Smooth muscle cell of the brain vasculature (primary cell): ENCODE measurements at places on chromosomes 1 and 21.

DNA sequence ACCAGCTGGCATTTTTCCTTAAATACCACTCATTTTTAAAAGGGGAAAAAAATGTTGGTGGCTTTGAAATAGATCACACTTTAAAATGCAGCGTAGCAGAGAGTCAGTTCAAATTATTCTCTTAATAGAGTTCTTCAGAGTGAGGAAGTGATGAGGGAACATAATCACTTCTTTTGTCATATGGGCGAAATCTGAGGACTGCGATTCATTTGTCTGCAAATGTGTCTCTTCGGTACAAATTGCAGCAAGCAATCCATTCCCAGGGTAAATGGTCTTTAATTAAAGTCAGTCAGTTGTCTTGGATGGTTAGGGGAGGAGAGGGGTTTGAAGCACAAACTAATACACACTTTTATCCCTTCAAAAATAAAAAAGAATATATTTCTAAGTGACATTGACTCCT lies 86.0 kb upstream of the SELENON start:
- no peak for DNase-seq

- DNase-seq: no peak
Observed at GRCh38 chr21:29338256-29338655, 39.5 kb downstream of the BACH1 start.

- DNase-seq: no peak
Observed at GRCh38 chr1:170284512-170284911, 138.8 kb downstream of the NTMT2 start.

GRCh38 chr1:245500546-245500945 lies 345.8 kb downstream of the KIF26B start:
- DNase-seq: no peak

DNA sequence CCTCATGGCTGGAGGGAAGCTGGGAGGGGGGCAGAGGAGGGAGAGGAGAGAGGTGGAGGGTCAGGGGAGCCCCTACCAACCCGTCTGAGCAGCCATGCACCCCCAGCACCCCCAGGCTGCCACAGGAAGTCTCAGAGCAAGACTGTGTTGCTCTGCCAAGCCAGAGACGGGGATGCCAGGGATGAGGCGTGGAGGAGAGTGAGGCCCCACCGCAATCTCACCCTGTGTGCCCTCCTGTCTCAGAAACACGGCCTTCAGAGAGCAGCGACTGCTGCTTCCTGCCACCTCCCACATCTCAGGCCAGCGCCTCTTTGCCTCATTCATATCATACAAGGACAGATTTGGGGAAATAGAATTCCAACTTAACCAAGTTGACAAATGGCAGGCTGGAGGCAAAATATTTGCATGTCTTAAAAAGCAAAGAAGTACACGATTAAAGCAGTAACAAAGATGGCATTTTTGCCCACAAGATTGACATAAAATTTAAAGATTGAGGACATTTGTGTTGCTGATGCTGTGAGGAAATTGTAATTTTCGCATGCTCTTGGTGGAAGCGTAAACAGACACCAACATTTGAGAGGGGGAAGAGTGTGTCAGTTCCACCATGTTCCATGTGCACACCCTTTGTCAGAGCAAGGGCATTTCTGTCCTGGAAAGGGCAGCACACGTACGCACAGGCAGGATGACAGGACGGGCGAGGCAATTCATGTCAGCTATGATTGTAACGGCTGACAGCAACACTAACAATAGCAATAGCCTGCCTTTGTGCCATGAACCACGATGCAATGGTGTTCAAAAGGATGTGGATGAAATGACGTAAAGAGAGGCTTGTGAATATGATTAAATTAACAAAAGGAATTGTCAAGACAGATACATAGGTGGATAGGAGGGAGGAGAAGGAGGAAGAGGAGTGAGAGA lies 59.0 kb upstream of the BACE2 start:
- no peak for DNase-seq

DNA sequence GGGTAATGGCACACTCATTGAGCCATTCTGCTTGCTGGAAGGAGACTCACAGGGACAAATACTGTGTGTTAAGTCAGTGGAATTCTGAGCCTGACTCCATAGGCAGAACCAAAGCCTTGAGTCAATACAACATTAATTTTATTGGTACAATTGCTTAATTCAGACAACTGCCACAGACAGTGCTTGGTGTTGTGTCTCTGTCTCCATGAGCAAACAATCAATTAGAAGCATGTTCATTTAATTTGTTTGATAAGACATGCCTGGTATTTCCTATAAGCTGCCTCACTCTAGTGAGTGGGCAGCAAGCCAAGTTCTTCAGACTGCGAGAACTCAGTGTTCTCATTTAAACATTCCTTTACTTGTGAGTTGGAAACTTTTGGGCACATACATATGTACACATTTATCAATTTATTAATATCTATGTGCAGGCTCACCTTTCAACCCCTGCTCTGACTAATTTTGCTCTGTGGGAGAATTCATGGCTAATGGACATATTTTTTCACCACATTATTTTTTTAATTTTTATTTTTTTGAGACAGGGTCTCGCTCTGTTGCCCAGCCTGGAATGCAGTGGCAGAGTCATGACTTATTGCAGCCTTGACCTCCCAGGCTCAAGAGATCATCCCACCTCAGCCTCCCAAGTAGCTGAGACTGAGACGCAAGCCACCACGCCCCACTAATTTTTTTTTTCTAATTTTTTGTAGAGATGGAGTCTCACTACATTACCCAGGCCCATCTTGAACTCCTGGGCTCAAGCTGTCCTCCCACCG lies 4.5 kb upstream of the SRSF10 start:
- DNase-seq: no peak

DNA sequence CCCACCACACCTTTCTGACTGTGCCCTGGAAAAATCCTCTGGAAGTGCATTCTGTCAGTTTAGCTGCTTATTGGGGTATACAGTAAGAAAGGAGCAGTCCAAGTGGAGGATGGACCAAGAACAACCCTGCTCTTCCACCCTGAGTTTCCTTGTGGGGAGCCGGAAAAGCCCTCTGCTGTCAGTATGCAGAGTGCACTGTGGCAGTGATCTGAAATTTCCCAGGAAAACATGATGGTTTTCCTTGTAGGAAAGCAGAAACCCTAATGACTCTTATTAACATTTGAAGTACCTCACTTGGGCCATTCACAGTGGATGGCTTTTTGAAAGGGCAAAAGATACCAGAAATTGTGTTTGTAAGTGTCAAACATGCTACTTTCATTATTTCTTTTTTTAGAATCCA lies 20.5 kb downstream of the ELAVL4 start:
- no peak for DNase-seq

- no peak for DNase-seq
Observed at GRCh38 chr21:39444421-39445180, 977 bp downstream of the LCA5L start.

GRCh38 chr1:38671221-38671620 lies 188.4 kb downstream of the RRAGC start:
- DNase-seq: no peak

GRCh38 chr1:12436817-12437599 lies 181.0 kb downstream of the DHRS3 start:
- DNase-seq: no peak

DNA sequence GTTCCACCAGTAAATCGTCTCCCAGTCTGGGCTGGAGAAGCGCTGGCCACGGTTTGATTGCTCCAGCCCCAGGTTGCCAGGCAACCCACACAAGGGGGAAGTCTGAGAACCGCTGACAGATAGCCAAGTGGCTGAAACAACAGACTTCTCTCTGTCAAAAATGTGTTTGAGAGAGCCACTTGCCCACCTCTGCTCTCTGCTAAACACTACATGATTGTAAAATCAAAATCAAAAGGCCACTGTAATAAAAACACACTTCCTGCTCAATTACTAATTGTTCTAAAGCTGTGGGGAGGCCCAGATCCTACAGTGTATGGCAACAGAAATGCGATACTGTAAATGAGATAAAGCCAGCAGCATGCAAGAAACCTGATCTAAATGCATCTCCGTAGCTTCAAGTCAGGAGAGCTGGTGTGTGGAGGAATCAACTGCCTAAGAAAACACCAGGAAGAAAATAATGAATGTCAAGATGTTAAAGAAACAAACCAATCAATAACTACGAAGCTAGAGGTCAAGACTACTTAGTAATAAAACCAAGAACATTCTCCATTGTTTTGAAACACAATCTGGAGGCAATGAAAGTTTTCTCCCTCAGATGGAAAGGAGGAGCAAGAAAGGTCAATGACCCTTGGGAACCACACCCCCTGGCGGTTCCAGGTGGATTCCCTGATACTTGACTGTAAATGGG lies 121.2 kb downstream of the SLC45A1 start:
- DNase-seq: peak; percentile 57

DNA sequence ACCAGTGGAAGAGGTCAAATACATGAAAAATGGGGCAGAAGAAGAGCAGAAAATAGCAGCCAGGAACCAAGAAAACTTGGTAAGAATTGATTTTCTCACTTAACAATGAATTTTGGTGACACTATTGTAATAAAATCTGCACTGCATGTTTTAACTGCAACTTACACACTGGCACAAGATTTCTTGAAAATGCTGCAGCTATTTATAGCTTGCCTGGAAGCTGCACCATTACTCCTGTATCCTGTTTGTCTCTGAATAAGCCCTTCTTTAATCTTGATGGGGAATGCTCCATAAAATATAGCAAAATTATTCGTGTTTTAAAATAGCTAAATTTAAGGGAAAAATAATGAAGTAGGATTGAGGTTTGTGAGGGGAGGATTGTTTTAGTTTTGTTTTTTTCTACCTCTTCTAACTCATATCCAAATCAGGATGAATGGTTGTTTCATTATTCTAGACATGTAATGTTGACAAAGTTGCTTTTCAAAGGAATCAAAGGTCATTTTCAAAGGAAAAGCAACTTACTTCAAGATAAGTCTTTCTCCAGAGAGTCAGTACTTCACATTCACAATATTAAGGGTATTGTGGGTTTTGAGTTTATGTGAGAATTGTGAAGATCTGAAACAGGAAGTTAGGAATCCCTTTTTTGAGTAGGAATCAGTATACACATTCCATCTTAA lies 120.9 kb downstream of the C1orf21 start:
- no peak for DNase-seq

- DNase-seq: no peak
Observed at GRCh38 chr1:211741116-211741515, 65.7 kb upstream of the NEK2 start.

DNA sequence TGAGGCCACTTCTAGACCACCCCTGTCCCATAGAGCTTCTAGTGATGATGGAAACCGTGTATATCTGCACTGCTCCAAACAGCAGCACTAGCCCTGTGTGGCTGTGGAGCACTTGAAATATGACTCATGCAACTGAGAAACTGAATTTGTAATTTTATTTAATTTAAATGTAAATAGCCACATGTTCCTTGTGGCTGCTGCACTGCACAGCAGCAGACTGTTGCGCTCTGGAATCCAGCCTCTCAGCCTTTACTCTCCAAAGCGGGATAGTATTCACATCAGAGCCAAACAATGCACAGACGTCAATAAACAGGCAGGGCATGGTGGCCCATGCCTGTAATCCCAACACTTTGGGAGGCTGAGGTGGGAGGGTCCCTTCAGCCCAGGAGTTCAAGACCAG lies 12.0 kb downstream of the CAPN2 start:
- DNase-seq: no peak

GRCh38 chr1:117067533-117068370 lies 7.6 kb downstream of the TTF2 start:
- peak; percentile 28 for DNase-seq

DNA sequence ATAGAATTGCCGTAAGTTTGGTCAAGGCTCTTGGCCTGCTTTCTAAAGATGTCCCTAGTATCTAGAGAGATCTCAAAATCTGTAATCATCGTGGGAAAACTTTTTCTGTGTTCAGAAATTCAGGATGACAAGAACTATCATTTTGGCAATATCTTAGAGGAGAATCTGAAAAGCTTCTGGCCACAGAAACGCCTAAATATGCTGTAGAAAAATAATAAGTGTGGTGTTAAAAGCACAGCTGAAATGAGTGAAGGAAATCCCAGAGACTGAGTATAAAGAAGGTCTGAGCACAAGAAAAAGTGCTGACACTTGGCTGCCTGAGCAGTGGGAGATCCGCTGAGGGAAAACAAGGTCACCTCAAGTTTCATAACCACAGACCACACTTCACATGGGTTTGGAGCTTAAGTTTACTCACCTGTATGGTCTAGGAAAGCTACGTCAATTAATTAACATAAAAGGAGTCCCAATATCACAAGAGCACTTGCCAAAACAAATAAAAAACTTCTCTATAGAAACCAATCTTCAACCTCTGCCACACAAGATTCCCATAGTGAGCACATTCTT lies 235.2 kb upstream of the IRF2BP2 start:
- peak; percentile 76 for DNase-seq

DNA sequence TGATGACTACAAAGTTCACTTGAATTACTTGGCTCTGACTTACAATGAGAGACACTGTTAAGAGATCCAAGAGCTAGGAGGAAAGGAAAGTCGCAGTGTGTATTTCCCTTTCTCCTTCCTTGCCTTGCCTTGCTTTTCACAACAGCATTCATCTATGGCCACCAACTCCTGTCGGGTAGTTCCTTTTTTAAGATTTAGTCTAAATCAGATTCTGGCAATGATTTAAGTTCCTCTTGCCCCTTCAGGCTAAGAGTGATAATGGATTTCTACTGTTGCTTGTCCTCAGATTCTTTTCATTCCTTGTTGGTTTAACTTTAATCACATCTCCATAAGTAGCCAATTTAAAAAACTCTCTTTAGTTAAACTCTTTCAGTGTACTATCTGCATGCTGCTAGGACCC lies 91.9 kb downstream of the GTF2B start:
- DNase-seq: no peak
